ENCODE measurements at places on chromosomes 7 and 10.

GRCh38 chr10:80464557-80465450 lies 10.7 kb downstream of the TSPAN14 start:
- DNase-seq = no peak

- no peak for DNase-seq
These were observed 213.4 kb downstream of the SUGCT start for GRCh38 chr7:40348126-40348728.

DNA sequence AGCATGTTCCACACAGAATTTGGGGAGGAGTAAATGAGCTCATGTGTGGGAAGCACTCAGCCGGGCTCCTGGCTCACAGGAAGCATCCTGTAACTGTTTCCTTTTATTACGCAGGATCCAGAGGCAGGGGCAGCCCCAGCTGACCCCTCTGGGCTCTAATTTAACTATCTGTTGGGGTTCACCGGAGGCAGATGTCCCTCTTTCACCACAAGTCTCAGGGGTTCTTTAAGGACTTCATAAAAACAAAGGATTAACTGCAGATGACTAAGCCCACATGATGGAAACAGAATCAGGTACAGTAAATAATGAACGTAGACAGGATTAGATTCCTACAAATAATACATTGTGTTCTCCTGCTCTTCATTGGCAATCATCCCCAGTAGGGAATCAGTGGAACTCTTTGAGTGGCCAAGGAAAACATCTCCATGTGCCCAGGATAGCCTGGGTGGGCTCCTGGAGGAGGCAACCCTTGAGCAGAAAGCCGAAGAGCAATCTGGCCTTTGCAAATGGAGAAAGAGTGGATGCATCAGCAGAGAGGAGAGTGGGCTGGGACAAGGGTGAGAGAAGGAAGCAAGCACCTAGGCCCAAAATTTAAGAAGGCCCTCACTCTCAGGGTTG lies 24.6 kb downstream of the TBXAS1 start:
- DNase-seq = no peak

- no peak for DNase-seq
These were observed 19.4 kb downstream of the SPOCK2 start for GRCh38 chr10:72068901-72069446.

GRCh38 chr7:135690566-135690965 lies 28.3 kb downstream of the STMP1 start:
- DNase-seq = no peak

DNA sequence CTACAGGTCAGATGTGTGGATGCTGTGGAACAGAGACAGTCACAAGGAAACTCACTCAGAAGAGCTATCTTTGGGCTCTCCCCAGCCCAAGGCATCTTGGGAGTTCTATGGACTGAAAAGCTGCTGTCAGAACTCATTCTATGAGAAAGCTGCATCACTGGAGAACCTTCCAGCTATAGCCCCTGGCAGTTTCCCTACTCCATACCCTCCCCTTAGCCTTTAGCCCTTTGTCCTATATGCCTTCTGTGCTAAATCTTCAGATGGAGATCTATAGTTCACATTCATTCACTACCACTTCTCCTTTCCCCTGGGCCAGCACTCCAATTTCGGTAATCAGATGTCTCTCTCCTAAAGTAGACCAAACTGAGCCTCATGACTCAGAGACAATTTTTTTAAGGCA lies 6.9 kb downstream of the WNT8B start:
- no peak for DNase-seq

- no peak for DNase-seq
These were observed 47.6 kb downstream of the ICA1 start for GRCh38 chr7:8214244-8214824.

DNA sequence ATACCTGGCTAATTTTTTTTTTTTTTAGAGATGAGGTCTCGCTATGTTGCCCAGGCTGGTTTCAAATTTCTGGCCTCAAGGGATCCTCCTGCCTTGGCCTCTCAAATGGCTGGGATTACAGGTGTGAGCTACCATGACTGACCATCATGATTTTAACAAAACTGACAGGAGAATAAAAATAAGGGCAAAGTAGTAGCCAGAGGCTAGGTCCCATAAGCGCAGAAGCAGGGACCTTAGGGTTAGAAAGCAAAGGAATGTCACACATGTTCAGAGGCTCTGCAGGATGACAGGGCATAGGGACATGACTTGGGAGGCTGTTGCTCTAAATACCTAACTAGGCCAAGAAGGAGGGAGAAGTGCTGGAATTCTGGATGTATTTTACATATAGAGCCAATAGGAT lies 5.1 kb upstream of the LIMK1 start:
- DNase-seq = no peak

GRCh38 chr10:13775786-13776775 lies 189.3 kb downstream of the PRPF18 start:
- DNase-seq = no peak

DNA sequence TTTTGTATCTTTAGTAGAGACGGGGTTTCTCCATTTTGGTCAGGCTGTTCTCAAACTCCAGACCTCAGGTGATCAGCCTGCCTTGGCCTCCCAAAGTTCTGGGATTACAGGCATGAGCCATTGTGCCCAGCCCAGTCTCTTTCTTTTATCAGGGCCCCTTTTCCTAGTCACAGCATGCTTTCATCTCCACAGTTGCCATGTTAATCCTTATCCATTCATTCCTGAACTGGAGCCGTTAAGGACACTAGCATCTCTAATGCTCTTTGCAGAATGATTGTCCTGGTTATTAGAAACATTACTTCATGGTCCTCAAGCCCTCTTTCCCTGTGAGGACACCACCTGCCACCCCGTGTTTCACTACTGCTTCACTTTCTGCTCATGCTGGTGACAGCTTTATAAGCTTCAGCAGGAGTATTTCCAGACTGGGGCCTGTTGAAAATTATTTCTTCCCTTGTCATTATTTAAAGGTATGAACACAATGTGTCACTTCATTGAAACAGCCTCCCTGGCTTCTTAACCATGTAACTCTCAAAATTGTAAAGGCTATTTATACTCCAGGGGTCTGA lies 313.9 kb downstream of the BMPER start:
- no peak for DNase-seq

- DNase-seq = no peak
These were observed 14.1 kb downstream of the CHN2 start for GRCh38 chr7:29208410-29209250.

- no peak for DNase-seq
These were observed 23.6 kb downstream of the C7orf57 start for GRCh38 chr7:48058990-48059389.

DNA sequence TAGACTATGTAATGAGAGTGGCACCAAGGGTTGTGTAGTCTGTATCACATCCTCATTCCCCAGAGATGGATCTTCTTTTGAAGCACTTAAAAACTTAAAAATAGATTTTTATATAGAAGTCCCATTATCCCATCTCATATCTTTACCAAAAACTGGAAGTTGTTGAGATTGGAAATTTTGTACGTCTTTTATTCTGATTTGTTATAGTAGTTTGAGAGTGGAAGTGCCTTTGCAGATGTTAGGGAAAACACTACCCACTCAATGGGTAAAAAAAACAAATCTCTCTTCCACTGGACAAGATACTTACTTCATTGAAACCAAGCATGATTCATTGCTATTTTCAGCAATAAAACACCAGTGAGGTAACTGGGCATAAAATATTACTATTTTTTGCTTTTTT lies 184.4 kb downstream of the MACC1 start:
- DNase-seq = no peak

GRCh38 chr10:46524472-46525176 lies 31.8 kb downstream of the GPRIN2 start:
- no peak for DNase-seq

GRCh38 chr10:30417301-30417700 lies 16.7 kb upstream of the MAP3K8 start:
- no peak for DNase-seq

DNA sequence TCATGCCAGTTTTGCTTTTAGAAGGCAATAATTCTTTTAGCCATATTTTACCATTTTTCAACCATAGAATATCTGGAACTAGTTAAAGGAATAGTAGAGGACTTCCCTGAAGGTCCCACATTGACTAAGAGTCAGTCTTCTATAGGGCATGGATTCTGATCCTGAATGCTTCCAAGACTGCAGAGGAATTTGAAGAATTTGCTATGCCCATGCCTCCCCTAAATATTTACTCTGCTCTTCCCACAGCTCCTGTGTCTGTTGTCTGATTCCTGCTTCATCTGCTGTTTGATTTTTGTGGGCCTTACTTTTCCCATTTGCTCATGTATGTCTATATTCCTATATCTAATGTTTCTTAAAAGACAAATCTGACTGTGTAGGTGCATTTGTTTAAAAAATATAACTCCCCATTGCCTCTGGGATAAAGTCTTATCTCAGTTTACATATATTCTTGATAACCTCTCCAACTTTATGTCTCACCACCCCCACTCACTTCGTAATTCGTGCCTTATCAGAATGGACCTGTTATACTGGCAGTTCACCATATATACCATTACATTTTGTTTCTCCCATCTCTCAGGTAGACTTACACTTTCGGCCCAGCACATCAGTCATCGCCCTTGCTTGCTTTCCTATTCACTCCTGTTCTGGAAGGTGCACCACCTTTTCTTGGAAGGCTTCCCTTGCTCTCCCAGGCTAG lies 33.9 kb downstream of the LRRC4 start:
- DNase-seq = no peak

DNA sequence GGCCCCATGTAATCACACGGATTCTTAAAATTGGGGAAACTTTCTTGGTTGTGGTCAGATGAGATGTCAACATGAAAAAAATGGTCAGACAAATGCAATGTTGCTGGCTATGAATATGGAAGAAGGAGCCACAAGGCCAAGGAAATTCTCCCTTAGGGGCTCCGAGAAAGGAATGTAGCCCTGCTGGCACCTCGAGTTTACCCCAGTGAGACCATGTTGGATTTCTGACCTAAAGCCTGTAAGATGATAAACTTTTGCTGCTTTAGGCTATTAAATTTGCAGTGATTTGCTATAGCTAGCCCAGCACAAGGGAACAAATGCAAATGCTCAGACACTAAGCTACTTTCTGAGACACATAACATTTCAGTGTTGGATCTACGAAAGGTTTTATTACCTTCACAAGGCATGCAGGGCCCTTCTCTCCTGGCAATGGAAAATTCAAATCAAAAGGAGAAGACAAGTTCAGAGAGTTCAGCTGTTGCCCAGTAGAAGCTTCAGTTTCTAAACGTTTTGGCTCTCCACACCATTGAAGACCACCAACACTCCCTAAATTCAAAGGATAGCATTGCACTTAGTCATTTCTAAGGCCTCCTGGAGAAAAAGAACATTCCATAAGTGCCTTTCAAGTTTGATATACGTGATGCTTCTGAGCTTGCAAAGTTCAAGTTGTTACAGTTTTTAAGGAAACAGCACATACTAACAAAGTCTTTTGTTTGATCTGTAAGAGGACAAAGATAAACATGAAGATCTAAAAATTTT lies 23.4 kb downstream of the MCMBP start:
- no peak for DNase-seq

- no peak for DNase-seq
These were observed 218.8 kb downstream of the PHF14 start for GRCh38 chr7:11192506-11192905.

- DNase-seq = no peak
These were observed 119.0 kb downstream of the ANKRD26 start for GRCh38 chr10:26981232-26981824.

GRCh38 chr7:27835376-27835775 lies 95.4 kb downstream of the TAX1BP1 start:
- no peak for DNase-seq

GRCh38 chr7:34190299-34190698 lies 285.0 kb downstream of the BMPER start:
- DNase-seq = peak; percentile 87

- DNase-seq = no peak
These were observed 303.3 kb downstream of the GPR37 start for GRCh38 chr7:124462249-124462648.

GRCh38 chr10:131860806-131861440 lies 39.9 kb upstream of the PPP2R2D start:
- no peak for DNase-seq

All from cerebellar nuclear complex (tissue), 1 donor.